ENCODE measurements at places on chromosomes 6 and 20.

- no peak for DNase-seq
Measured at GRCh38 chr6:27422651-27423332, 34.2 kb downstream of the ZNF391 start.

DNA sequence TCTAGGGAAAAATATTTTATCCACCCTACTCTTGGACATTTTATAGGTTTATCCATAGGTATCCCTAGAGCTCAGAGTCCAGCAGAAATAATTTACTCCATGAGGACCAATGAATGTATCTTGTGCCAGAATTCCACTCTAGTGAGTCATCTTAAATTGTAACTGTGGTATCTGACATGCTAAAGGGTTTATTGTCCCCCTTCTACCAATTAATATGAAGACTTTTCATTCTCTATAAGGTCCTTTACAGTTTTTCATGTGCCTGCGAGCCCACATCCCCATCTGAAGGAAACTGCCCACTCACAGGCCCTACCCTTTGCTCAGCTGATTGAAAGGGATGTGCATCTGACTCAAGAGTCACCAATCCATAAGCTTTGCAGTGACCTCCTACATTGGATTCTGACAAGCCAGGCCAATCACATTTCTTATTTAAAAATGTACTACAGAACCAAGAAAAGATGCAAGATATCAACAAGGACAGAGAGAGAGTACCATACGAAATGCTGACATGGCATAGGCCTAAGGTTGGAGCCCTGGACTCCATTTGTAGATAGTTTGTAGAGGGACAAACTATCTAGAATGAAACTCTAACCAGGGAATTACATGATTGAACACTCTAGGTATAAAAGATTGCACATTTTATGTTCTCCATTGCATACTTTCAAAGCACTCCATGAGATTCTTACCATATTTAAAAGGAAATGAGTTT lies 93.4 kb upstream of the DEFB112 start:
- no peak for DNase-seq

- DNase-seq: no peak
Measured at GRCh38 chr6:82015526-82015925, 232.0 kb downstream of the IBTK start.

DNA sequence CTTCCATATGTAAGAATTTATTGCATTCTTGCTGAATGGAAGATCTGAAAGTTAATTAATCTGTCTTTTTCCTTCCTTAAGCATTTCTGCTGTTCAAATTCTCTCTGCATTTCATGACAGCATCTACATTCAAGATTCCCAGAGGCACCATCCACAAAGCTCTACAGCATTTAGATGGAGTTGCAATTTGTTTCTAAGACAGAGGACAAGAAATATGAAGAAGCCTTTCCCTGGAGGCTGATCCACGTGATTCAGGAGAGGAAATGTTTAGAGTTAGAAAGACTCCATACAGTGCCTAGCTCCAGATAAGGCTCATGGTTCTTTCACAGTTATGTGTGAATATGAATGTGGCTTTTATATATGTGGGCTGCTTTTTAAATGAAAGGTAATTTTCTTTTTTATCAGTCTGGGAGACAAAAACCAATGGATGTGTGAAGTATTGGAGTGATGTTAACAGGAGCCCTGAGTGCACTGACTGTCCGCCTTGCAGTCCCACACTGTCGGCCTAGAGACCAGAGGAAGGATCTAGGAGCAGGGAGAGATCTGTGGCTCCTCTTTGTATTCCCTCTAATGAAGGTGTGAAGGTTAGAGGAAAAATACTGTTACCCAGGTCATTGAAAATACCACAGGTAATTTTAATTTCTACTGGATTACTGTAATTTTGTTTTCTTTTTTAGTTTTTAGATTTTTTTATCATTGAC lies 686.6 kb upstream of the GJE1 start:
- DNase-seq: no peak

- DNase-seq: no peak
Measured at GRCh38 chr20:61855286-61855685, 210.4 kb downstream of the TAF4 start.

Data from activated T-helper 1 cell treated with anti-CD3 and anti-CD28 coated beads, Interleukin-12 subunit alpha, Interleukin-12 subunit beta, Interleukin-2, Interleukin-4 antibody, amounts not matched to agents 30 ng/mL and 10 ng/mL and 1 ng/mL, durations not matched to agents 14 hours and 24 hours and 36 hours (primary cell).